Fibroblast of skin of left biceps (primary cell): ENCODE measurements at places on chromosomes 11 and 22.

DNA sequence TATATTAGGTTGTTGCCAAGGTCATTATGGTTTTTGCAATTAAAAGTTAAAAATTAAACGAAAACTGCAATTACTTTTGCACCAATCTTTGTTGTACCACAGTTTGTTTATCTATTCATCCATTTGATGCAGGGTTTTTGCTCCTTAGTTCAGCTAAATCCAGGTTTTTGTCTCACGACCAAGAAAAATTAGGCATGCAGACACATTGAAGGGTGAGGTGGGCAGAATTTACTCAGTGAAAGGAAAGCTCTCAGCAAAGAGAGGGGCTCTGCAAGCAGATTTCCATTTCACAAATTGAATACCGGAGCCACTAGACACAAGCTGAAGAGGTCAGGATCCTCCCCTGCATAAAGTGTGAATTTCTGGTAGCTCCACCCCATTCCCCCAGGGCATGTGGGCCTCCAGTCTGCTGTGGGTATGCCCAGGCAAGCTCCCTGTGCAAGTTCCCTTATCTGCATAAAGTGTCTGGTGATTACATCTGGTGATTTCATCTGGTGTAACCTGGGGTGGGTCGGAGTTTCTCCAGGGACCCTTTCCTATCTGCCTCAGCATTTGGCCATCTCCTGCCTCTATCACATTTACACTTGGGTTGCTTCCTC, 33.3 kb downstream of the APOL6 start:
- DNase-seq = no peak

DNA sequence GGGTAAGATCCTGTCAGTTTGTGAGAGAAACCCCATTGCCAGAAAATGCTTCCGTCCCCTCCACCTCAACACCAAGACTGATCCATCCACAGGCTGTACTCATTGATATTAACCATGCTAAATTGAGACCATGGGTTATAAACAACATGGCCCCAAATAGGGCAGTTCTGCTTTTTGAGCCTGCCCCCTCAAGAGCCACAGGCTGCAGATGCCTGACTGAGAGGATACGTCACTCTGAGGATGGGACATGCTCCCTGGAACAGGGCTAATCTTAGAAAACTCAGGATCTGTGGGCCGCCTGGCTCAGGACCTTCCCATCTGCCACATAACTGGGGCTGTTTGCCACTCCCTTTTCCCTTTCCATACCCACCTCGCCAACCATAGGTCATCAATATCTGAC, 99.8 kb downstream of the MICAL2 start:
- no peak for DNase-seq

- DNase-seq = no peak
These were observed 236.1 kb downstream of the NXPE2 start for GRCh38 chr11:114914231-114915005.

GRCh38 chr11:35049859-35050531, 89.0 kb upstream of the CD44 start:
- no peak for DNase-seq

DNA sequence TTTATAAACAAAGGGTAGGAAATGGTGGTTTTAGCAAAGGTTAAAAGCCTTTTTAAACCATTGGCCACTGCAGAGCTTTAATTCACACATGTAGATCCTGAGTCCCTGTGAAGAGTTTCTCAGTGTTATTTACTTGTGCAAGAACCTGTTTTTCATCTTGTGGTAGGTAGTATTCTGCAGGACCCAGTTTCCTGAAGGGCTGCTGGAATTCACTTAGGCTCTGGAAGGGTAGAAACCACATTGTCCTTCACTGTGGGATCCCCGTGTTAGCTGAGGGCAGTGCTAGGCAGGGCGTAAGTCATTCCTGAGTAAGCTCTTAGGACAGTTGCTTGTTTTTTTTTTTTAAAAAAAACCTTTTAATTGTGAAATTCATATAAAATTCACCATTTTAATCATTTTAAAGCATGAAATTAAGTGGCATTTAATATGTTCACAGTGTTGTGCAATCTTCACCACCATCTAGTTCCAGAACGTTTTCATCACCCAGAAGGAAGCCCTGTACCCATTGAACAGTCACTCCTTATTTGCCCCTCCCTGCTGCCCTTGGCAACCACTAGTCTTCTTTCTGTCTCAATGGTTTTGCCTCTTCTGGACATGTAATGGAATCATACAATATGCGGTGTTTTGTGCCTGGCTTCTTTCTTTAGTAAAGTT, 77.7 kb downstream of the C22orf31 start:
- no peak for DNase-seq

- no peak for DNase-seq
These were observed 422 bp downstream of the DENND6B start for GRCh38 chr22:50326225-50326955.

DNA sequence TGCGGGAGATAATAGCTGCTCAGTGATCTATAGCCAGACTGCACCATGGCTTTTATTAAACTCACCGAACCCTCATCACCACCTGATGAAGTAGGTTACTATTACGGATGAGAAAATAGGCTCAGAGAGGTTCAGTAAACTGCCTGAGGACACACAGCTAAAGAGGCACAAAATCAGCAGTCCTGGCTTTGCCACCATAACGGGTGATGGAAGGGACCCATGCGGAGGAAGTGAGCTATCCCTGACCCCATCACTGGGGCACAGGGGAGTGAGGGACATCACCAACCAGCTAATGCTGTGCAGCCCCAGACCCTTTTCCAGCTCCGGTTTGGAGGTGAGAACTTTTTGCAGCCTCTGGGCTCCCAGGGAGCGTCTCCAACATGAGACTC, 7.3 kb upstream of the DERL3 start:
- no peak for DNase-seq

DNA sequence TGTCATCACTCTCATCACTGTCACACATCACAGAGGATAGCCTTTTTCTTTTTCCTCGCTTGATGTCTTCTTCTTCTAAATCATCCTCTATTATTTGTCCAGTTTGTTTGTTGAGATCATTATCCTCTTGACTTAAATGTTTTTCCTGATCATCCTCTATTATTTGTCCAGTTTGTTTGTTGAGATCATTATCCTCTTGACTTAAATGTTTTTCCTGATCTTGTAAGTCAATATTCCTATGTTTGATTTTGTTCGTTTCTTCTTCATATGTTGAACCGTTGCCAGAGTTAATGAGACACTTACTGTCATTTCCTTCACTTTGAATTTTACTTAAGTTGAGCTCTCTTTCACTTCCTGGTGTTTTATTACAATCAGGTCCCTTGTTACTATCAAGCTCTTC, 5.6 kb downstream of the CCDC82 start:
- no peak for DNase-seq

GRCh38 chr11:60939855-60940254, 12.1 kb downstream of the SLC15A3 start:
- DNase-seq = no peak

GRCh38 chr11:94641167-94641761, 74.1 kb downstream of the PIWIL4 start:
- DNase-seq = no peak

GRCh38 chr22:48018346-48018745, 1255.9 kb downstream of the TBC1D22A start:
- no peak for DNase-seq

GRCh38 chr11:75577207-75577606, 15.2 kb downstream of the SERPINH1 start:
- DNase-seq = no peak

- DNase-seq = peak; percentile 94
These were observed 749 bp upstream of the BEST1 start for GRCh38 chr11:61949169-61950034.

GRCh38 chr22:37565830-37566229, 5.5 kb downstream of the CDC42EP1 start:
- no peak for DNase-seq

GRCh38 chr11:58775066-58775708, 43.4 kb upstream of the GLYAT start:
- DNase-seq = no peak

- no peak for DNase-seq
These were observed 34.1 kb downstream of the ARAP1 start for GRCh38 chr11:72718101-72718501.
